ENCODE measurements at places on chromosomes 1 and 21. TPM values are rescaled to one million over a fixed set of nuclear protein-coding genes. Genes with fewer than 3 reads are reported as not detected.

- no peak for DNase-seq
Measured at GRCh38 chr1:172485626-172486025, 41.8 kb upstream of the PIGC start.

GRCh38 chr1:210709701-210710100, 381.0 kb downstream of the HHAT start:
- no peak for DNase-seq

DNA sequence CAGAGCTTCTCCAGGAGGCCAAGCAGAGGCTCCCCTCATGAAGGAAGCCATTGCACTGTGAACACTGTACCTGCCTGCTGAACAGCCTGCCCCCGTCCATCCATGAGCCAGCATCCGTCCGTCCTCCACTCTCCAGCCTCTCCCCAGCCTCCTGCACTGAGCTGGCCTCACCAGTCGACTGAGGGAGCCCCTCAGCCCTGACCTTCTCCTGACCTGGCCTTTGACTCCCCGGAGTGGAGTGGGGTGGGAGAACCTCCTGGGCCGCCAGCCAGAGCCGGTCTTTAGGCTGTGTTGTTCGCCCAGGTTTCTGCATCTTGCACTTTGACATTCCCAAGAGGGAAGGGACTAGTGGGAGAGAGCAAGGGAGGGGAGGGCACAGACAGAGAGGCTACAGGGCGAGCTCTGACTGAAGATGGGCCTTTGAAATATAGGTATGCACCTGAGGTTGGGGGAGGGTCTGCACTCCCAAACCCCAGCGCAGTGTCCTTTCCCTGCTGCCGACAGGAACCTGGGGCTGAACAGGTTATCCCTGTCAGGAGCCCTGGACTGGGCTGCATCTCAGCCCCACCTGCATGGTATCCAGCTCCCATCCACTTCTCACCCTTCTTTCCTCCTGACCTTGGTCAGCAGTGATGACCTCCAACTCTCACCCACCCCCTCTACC, 19.1 kb downstream of the CSF1 start:
- DNase-seq: no peak

ELOVL1 gene
- 92.0 TPM for polyA plus RNA-seq

- no peak for DNase-seq
Measured at GRCh38 chr1:100971021-100971420, 54.6 kb downstream of the DPH5 start.

DNA sequence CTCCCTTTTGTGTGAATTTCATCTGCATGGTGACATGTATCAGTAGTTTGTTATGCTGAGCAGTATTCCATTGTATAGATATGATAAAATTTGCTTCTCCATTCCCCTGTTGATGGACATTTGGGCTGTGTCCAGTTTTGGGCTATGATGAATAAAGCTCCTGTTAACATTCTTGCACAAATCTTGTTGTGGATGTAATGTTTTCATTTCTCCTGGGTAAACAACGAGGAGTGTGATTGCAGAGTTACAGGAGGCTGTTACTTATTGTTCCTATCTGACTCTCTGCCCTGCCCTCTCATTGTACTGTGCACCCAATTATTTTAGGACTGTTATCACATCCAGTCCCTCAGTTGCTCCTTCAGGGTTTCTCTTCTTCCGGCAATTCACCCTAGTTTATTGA, 24.2 kb downstream of the MAPKAPK2 start:
- DNase-seq: no peak

COA6 gene
- 32.5 TPM for polyA plus RNA-seq

DNA sequence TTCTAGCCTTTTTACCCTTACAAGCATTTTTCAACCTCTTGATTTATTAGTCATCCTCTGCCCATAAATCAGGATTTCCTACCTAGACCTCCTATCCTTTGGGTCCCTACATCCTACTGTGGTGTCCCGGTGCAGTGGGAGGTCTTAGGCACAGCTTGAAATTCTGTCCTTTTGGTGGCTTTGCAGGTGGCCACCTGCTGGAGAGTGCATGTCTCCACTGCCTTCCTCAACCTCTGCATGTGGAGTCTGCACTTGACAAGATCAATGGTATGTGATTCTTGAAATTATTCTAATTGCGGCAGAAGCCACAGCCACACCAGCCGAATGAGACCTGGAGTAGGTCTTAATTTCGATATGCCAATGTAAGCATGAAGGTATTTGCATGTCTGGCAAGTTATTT, 11.4 kb upstream of the KCNA3 start:
- DNase-seq: no peak

DNA sequence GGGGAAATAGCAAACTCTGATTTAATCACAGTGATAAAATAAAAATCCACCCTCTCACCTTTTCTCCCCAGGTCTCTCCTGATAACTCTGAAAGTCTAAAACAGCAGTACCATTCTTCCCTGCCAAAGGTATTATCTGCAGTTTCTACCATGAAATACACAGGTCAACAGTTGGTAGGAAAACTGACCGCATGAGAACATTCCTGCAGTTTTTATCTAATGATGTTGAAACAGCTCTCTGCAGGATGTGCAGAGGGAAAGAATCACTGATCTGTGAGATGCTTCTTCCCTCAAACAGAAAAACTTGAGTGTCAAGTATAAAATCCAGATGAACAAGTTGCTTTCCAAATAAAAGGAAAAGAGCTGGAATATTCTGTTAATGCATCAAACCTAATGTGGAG, 39.1 kb downstream of the KCNJ6 start:
- DNase-seq: no peak

GRCh38 chr1:231159963-231160761, 1.7 kb upstream of the TRIM67 start:
- DNase-seq: no peak

DNA sequence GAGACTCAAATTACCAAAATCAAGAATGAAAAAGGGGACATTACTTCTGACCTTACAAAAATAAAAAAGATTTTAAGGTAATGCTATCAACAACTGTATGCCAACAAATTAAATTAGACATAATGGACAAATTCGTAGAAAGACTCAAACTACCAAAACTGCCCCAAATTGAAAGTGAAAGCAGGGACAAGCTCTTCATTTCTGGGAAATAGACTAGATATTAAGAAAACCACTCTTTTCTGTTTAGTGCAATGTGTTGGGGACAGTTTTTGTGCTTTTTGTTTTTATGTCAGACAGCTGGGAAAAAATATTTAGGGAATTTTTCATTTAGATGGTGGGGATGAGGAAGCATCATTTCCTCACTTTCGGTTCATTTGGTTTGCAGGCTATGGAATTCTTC, 4.9 kb upstream of the GBP1 start:
- no peak for DNase-seq

GRCh38 chr1:46616277-46617107, at the start of gene MOB3C:
MOB3C (minus strand) TSS chr1:46616811; CDS start chr1:46613321, 3,490 bp downstream.
- DNase-seq: peak; percentile 60

DNA sequence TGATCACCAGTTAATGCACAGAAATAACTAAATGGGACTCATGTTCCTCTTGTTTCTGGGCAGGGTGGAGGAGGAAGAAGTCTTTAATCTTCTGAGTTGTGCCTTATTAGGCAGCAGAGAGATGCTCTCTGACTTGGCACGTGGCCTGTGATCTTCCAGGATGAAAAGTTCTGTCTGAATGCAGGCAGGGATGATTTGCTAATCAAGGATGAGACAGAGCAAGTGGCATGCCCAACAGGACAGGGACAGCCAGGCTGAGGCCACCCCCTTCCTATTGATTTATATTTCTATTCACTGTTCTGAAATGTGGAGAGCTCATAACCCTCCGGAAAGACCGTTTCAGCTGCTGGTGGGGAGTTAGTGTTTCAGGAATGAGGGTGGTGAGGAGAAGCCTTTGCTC, 477.8 kb upstream of the CAMK1G start:
- no peak for DNase-seq

DNA sequence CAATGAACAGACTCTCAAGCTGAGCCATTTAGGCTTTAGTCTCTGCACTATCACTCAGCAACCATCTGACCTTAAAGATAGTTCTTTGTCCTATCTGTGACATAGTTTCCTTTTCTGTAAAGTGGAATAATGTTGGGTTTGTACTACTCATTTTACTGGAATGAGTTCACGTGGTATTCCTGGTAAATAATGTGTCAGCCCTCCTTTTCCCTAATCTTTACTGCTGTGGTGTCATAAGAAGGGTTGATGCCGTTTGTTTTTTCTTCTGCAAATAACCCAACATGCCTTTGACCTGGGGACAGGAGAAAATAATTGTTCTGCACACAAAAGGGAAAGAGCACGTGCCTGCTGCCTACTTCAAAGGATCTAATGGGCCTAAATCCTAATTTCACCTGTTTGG, 297.8 kb downstream of the BRINP3 start:
- DNase-seq: no peak

FALEC gene
- polyA plus RNA-seq: 0.52 TPM

DNA sequence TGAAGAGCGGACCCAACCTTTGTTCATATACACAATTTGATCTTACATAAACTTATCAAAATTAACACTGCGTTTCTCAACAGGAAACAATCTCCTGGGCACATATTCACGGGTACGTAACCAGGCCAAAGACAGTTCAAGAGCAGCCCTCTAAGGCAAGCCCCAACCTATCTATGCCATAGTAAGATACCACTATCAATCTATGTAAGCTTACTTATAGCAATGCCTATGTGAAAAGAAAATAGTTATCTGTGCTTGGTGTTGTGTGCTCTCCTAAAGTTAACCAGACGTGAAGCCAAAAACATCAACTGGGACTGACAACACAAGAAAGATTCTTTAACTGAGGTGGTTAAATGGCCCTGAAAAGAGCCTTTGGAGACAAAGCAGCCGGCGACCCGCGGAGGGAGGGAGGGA, 49.4 kb upstream of the BOLA1 start:
- DNase-seq: peak; percentile 27

DNA sequence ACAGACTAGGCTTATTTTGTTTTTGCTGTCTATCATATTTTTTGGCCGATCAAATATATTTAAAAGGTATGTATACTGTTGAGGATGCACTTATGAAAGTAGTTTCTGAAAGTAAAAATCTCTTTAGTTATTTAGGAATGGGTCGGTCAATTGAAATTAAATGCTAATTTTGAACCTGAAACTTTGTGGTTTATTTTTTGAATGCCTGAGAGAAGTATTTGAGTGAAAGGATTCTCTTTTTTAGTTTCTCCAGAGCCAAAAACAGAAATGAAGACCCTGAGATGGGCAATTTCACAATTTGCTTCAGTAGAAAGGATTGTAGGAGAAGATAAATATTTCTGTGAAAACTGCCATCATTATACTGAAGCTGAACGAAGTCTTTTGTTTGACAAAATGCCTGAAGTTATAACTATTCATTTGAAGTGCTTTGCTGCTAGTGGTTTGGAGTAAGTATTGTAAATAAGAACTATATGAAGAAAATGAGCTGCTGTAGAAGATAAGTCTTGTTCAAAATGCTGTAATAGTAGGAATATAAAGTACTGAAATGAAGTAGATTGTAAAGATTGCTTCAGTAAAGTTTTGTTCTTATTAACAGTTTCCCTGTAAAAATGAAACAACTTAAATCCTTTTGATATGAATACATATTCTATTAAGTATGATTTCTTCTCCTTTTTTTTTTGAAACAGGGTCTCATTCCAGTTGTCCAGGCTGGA, 11.5 kb downstream of the USP1 start:
- no peak for DNase-seq

AMY1B gene
- 0.40 TPM for polyA plus RNA-seq

GRCh38 chr1:83499998-83500397, 498.9 kb downstream of the TTLL7 start:
- DNase-seq: no peak

- peak; percentile 24 for DNase-seq
Measured at GRCh38 chr1:176033881-176034280, 173.2 kb downstream of the COP1 start.

GRCh38 chr21:45309987-45310381, 22.3 kb upstream of the POFUT2 start:
- no peak for DNase-seq

GRCh38 chr1:162292422-162292849, 84.2 kb downstream of the SPATA46 start:
- DNase-seq: no peak

GRHL3 gene
- polyA plus RNA-seq: 5.5 TPM

GRCh38 chr1:182520736-182521135, 68.3 kb downstream of the RNASEL start:
- DNase-seq: no peak

- DNase-seq: no peak
Measured at GRCh38 chr1:16254263-16254928, 17.4 kb upstream of the CPLANE2 start.

ATP1A4 gene
- 0.30 TPM for polyA plus RNA-seq

- DNase-seq: peak; percentile 71
Measured at GRCh38 chr1:198837278-198838021, 198.6 kb downstream of the PTPRC start.

DNA sequence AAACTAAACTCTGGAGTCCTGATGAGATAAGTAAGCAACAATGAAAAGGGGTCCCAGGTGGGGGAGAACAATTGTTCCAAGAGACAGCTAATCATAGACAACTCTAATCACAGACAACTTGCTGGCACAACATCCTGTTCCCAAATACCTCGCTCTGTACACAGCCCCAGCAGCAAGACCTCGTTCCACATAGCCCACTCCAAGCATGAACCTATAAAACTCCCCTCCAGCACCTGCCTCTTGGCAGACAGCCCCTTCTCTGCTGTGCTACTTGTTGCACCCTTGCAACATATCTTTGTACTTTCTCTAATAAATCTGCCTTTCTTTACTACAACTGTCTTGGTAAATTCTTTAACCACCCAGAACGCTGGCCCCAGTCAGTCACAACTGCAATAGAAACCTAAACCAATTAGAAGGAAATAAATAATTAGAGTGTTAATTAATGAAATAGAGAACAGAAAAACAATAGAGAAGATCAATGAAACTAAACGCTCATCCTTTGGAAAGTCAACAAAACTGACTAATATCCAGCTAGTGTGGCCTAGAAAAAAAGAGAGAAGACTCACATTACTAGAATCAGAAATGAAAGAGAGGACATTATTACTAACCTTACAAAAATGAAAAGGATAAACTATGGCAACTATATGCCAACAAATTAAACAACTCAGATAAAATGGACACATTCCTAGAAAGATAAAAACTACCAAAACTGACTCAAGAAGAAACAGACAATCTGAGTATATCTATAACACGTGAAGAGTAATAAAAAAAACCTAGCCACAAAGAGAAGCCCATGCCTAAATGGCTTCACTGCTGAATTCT, 36.1 kb downstream of the LRRC40 start:
- no peak for DNase-seq

- DNase-seq: no peak
Measured at GRCh38 chr1:230061801-230062200, 5.2 kb upstream of the GALNT2 start.

LIN28A gene
- 0.09 TPM for polyA plus RNA-seq

DNA sequence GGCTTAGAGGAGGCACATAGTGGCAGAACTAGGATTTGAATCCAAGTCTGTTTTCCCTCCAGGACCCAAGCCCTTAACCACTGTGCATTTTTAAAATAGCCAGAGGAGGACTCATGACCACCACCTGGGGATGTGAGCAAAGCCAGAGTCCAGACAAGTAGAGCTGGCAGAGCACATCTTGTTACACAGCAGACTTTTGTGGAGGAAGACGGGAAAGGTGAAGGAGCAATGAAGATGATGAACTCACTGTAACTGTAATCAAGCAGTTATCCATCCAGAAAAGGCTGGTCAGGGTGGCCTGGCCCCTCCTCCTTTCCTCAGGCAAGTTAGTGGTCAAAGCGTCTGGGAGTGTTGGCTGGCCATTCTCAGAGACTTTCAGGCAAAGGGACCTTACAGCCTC, 50.9 kb downstream of the SLC44A3 start:
- DNase-seq: no peak
